ENCODE measurements at places on chromosomes 3 and 15. TPM values are rescaled to one million over a fixed set of nuclear protein-coding genes. Genes with fewer than 3 reads are reported as not detected.

The CCR8 gene
- total RNA-seq, result not detected

The ALAS1 gene
- total RNA-seq, result 30.5 TPM

The ERICH6 gene
- total RNA-seq, result under 0.01 TPM

The ZWILCH gene
- 40.5 TPM for total RNA-seq

The RFX7 gene
- 6.3 TPM for total RNA-seq

The MAN2C1 gene
- 144 TPM for total RNA-seq

The PLOD2 gene
- 75.0 TPM for total RNA-seq

The CTDSPL gene
- total RNA-seq, result 30.9 TPM

The GP5 gene
- under 0.01 TPM for total RNA-seq

The CEMIP gene
- 1.4 TPM for total RNA-seq

The ADGRG7 gene
- not detected for total RNA-seq

The TM6SF1 gene
- total RNA-seq, result 0.20 TPM

The GALK2 gene
- total RNA-seq, result 56.7 TPM

The APOD gene
- total RNA-seq, result 204 TPM

The BLM gene
- total RNA-seq, result 12.1 TPM

The HTR3E gene
- total RNA-seq, result not detected

The CACNA2D2 gene
- total RNA-seq, result not detected

The LPP gene
- 45.7 TPM for total RNA-seq

The POMGNT2 gene
- total RNA-seq, result 15.1 TPM

The CASR gene
- total RNA-seq, result not detected

The GOLGA8R gene
- 1.2 TPM for total RNA-seq

The LRRIQ4 gene
- total RNA-seq, result not detected

The RAD51 gene
- total RNA-seq, result 4.0 TPM

The LDHAL6B gene
- not detected for total RNA-seq

The ARHGAP31 gene
- total RNA-seq, result 1.8 TPM

The TTLL13 gene
- not detected for total RNA-seq

The NDN gene
- total RNA-seq, result 76.8 TPM

The GOLGA6L9 gene
- 0.37 TPM for total RNA-seq

The ANKRD63 gene
- not detected for total RNA-seq

The CFAP161 gene
- under 0.01 TPM for total RNA-seq

The INKA1 gene
- 6.2 TPM for total RNA-seq

The NLGN1 gene
- total RNA-seq, result 2.9 TPM

The CEP19 gene
- 2.2 TPM for total RNA-seq

The TJP1 gene
- total RNA-seq, result 67.6 TPM

The FANCD2OS gene
- total RNA-seq, result not detected

The PATL2 gene
- total RNA-seq, result 0.98 TPM

The LMAN1L gene
- not detected for total RNA-seq

The STAC gene
- 0.37 TPM for total RNA-seq

The TGM5 gene
- total RNA-seq, result not detected

The ROPN1 gene
- total RNA-seq, result not detected

The CGNL1 gene
- total RNA-seq, result under 0.01 TPM

The HYKK gene
- total RNA-seq, result 3.3 TPM

The TGM4 gene
- total RNA-seq, result under 0.01 TPM

The SEC62 gene
- total RNA-seq, result 23.5 TPM

The CLDN18 gene
- total RNA-seq, result not detected

The MINAR1 gene
- 0.73 TPM for total RNA-seq

The C3orf62 gene
- total RNA-seq, result 1.2 TPM

The NRG4 gene
- total RNA-seq, result not detected

The PRTG gene
- 5.7 TPM for total RNA-seq

The GRK7 gene
- total RNA-seq, result not detected
